ENCODE measurements at places on chromosomes 12 and 14. TPM values are rescaled to one million over a fixed set of nuclear protein-coding genes. Genes with fewer than 3 reads are reported as not detected.

Gene TAS2R19
- 15.9 TPM for total RNA-seq

Gene PTHLH
- total RNA-seq: 7.7 TPM

Gene RNASE3
- total RNA-seq: 3.7 TPM

Gene ITGA7
- total RNA-seq: 34.4 TPM

Gene GPRC5A
- 4.3 TPM for total RNA-seq

Gene TUNAR
- 43.6 TPM for total RNA-seq

Gene SSPN
- total RNA-seq: 27.2 TPM

Gene RASSF9
- total RNA-seq: 5.4 TPM

Gene KCNH5
- 3.8 TPM for total RNA-seq

Gene CPM
- 13.8 TPM for total RNA-seq

Gene CDH24
- total RNA-seq: 9.6 TPM

Gene FAM90A1
- total RNA-seq: 0.22 TPM

Gene CRIP2
- 59.0 TPM for total RNA-seq

DNA sequence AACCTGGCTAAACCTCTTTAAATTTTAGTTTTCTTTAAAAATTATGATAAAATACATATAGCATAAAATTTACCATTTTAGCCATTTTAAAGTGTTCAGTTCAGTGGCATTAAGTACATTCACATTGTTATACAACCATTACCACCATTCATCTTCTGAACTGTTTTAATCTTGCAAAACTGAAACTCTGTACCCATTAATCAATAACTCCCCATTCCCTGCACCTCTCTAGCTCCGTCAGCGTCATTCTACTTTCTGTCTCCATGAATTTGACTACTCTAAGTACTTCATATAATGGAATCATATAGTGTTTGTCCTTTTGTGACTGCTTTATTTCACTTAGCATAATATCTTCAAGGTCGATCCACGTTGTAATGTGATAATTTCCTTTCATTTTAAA is 75.8 kb upstream of the DDHD1 start:
- H3K4me3 ChIP-seq: no peak overlapping the region
- no peak overlapping the region for H3K27ac ChIP-seq
- H3K36me3 ChIP-seq: no peaks in the 10 kb centered on the region

- H3K36me3 ChIP-seq: no peaks in the 10 kb centered on the region
Observed at GRCh38 chr12:67885375-67886169, 103.7 kb upstream of the IFNG-AS1 start.

DNA sequence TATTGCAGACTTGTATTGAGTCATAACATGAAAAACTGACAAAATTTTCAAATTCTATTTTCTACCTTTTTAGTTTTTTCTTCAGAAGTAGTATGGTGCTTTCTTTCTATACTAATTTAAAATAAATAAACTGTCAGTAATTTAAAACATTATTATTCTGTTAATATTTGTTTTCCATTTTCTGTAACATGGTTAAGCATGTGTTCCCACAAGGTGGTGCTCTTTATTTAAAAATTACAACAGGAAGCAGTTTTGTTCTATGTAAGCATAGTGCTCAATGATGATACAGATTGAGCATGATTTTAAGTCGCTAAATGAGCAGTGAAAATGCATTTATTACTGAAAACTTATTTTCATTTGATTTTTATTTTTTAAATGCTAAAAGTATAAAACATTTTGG is 114.6 kb downstream of the PPFIA2 start:
- no peaks in the 10 kb centered on the region for H3K4me1 ChIP-seq
- DNase-seq: peak; percentile 89
- H3K27me3 ChIP-seq: no peaks in the 10 kb centered on the region
- H3K27ac ChIP-seq: no peak overlapping the region
- no peaks in the 10 kb centered on the region for H3K36me3 ChIP-seq

DNA sequence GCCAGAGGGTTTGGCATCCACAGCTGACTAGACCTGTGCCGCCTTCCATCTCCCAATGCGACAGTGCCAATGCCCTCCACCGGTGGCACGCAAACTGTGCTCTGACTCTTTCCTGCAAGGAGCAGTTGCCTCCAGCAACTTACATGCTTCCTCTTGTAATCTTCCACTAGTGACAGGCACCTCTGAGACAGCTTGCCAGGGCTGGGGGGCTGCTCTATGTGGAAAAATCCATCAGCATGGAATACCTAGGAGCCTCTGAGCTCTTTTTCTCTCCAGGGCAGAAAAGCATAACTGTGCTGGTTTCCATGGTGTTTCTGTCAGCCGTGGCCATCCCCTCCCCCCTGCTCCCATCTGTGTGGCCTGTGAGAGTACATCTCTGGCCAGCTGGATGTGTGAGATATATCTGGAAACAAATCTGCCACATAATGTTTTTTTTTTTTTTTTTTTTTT is 110.6 kb downstream of the MYRFL start:
- H3K27me3 ChIP-seq: no peaks in the 10 kb centered on the region
- no peak for DNase-seq
- peaks cover 9% of the 10 kb centered on the region for H3K4me1 ChIP-seq
- H3K36me3 ChIP-seq: no peaks in the 10 kb centered on the region

GRCh38 chr14:30227876-30228275 is 300.2 kb upstream of the PRKD1 start:
- no peak for DNase-seq
- no peaks in the 10 kb centered on the region for H3K36me3 ChIP-seq
- no peak overlapping the region for H3K27ac ChIP-seq
- no peaks in the 10 kb centered on the region for H3K27me3 ChIP-seq
- H3K4me3 ChIP-seq: no peak overlapping the region

GRCh38 chr14:32998433-32998832 is 59.8 kb downstream of the NPAS3 start:
- no peaks in the 10 kb centered on the region for H3K36me3 ChIP-seq
- H3K4me1 ChIP-seq: peaks cover 3% of the 10 kb centered on the region
- no peaks in the 10 kb centered on the region for H3K27me3 ChIP-seq

GRCh38 chr12:49091836-49092085 is 2.8 kb downstream of the DHH start:
- H3K27ac ChIP-seq: peak overlapping the region; percentile 86
- H3K4me3 ChIP-seq: peak overlapping the region; percentile 53
- H3K27me3 ChIP-seq: peaks cover 66% of the 10 kb centered on the region
- peaks cover 8% of the 10 kb centered on the region for H3K36me3 ChIP-seq
- DNase-seq: no peak

DNA sequence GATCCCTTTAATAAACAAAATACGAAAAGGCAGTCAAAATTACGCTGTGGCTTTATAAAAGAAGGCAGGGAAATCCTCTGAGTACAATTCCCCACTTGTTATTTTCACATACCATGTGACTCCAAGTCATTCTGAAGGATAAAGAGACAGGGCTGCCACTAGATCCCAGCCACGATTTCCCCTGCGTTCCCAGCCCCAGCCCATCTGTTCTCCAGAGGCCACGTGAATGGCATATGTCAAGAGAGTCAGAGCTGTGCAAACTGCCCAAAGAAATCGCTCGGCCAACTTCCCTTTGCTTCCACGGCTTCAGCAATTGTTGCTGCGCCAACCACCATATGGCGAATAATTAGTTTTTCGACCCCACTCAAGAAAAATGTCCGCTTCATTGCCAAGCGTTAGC is 161.3 kb downstream of the C12orf42 start:
- H3K36me3 ChIP-seq: no peaks in the 10 kb centered on the region
- DNase-seq: peak; percentile 37
- peaks cover 3% of the 10 kb centered on the region for H3K27me3 ChIP-seq

DNA sequence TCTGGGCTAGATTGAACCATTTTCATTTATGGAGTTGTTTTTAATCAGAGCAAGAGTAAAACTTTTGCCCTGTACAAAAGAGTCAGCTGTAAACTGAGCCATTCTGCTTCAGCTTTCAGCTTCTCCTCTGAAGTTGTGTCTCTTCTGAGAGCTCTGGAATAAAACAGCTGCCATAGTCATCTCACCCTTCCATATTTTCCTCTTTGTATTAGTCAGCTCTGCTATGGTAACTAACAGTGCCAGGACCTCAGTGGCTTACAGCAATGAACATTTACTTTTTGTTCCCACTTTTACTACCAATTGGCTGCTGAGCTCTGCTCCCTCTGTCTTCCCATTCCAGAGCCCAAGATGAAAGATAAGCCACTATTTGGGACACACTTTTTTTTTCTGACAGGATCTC is 178.5 kb downstream of the DAD1 start:
- H3K4me1 ChIP-seq: peaks cover 5% of the 10 kb centered on the region
- H3K27ac ChIP-seq: no peak overlapping the region
- no peak for DNase-seq
- H3K27me3 ChIP-seq: no peaks in the 10 kb centered on the region
- H3K36me3 ChIP-seq: no peaks in the 10 kb centered on the region

- H3K27ac ChIP-seq: peak overlapping the region; percentile 99
- peak overlapping the region; percentile 95 for H3K4me3 ChIP-seq
- no peak for DNase-seq
- no peaks in the 10 kb centered on the region for H3K27me3 ChIP-seq
- no peaks in the 10 kb centered on the region for H3K36me3 ChIP-seq
- H3K4me1 ChIP-seq: peaks cover 10% of the 10 kb centered on the region
Observed at GRCh38 chr12:49366096-49366651, 1.1 kb upstream of the SPATS2 start.

- no peaks in the 10 kb centered on the region for H3K36me3 ChIP-seq
- H3K27ac ChIP-seq: no peak overlapping the region
- no peak overlapping the region for H3K4me3 ChIP-seq
Observed at GRCh38 chr12:70842136-70842535, 78.4 kb downstream of the PTPRR start.

DNA sequence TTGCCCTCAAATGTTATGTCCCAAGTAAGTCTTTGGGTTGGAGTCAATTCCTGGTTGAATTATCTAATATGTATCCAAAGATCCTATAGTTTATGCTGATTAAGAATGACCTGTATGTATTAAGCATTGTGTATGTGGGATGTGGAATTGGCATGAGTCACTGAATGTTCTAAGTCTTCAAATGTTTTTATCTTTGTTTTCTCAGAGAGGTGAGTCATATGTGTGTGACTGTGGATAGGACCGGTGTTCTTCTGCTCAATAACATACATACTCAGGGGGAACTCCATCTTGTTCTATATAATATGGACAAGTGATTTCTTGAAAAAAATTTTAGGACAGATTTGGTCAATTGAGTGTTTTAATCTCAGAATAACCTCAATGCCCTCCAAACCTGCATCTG is 57.9 kb downstream of the NAV3 start:
- no peak for DNase-seq
- H3K4me3 ChIP-seq: no peak overlapping the region
- no peaks in the 10 kb centered on the region for H3K27me3 ChIP-seq

DNA sequence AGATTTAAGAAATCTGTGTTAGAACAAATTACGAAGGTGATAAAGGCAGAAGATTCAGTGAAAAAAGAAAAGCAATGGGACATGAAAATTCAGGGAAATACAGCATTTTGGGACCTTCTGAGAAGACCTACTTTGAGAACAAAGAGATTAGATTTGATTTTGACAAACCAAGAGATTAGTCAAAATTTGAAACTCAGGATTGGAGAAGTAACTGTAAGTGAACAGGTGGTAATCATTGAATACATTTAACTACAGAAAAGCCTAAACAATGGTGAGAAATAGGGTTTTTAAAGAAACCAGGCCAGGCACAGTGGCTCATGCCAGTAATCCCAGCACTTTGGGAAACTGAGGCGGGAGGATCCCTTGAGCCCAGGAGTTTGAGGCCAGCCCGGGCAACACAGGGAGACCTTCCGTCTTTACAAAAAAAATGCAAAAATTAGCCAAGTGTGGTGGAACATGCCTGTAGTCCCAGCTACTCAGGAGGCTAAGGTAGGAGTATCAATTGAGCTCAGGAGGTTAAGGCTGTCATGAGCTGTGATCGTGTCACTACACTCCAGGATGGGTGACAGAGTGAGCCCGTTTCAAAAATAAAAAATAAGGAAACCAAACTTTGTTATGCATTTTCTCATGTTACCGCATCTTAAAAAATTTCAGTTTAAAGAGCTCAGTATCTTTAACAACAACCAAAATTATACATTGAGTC is 8.9 kb upstream of the SAV1 start:
- H3K27me3 ChIP-seq: no peaks in the 10 kb centered on the region
- no peak overlapping the region for H3K4me3 ChIP-seq
- no peaks in the 10 kb centered on the region for H3K4me1 ChIP-seq
- H3K27ac ChIP-seq: no peak overlapping the region
- no peak for DNase-seq

Data from spinal cord (tissue), 10 donors.